ENCODE measurements at places on chromosomes 7 and 10. TPM values are rescaled to one million over a fixed set of nuclear protein-coding genes. Genes with fewer than 3 reads are reported as not detected.

DNA sequence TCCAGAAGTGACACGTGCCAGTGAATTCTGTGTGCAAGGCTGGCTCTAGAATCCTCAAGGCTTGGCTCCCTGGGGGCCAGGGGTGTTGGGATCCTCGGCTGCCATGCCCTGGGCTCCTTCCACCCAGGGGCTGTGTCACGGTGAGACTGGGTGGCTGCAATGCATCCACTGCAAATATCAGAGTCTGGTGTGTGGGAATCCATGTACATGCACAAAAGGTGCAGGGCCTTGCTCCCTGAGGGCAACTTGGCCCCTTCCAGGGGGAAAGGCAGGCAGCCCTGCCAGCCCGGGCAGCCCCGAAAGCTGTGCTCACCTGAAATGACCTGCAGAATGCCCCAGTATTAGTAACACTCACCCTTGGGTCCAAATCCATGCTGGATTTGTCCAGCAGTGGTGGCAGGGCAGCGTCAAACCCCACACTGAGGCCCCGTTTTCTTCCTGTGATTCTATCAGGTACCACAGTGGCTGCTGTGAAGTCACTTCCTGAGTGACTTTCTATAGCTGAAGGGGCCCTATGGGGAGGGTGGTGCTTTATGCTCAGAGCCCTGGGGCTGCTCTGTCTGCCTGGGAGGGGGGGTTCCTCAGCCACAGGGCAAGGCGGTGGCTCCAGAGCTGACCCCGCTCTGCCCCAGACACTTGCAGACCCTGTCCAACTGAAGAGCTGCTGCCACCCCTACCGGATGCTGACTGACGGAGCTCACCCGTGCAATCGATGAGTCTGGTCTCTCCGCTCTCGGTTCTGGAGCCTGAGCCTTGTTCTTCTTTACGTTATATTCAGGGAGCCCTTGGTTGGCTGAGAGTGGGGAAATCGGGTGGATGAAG lies 317.7 kb downstream of the GLRX3 start:
- no peak for DNase-seq

- DNase-seq = no peak
These were observed 117.1 kb upstream of the GATA3 start for GRCh38 chr10:7937315-7937945.

- no peak for DNase-seq
These were observed 131.1 kb downstream of the CYP26A1 start for GRCh38 chr10:93204494-93205485.

- no peak for DNase-seq
These were observed 101.4 kb downstream of the TBXAS1 start for GRCh38 chr7:139930286-139930965.

- no peak for DNase-seq
These were observed 49.9 kb downstream of the NRCAM start for GRCh38 chr7:108406222-108406890.

- no peak for DNase-seq
These were observed 7.1 kb downstream of the MICALL2 start for GRCh38 chr7:1452205-1452604.

DNA sequence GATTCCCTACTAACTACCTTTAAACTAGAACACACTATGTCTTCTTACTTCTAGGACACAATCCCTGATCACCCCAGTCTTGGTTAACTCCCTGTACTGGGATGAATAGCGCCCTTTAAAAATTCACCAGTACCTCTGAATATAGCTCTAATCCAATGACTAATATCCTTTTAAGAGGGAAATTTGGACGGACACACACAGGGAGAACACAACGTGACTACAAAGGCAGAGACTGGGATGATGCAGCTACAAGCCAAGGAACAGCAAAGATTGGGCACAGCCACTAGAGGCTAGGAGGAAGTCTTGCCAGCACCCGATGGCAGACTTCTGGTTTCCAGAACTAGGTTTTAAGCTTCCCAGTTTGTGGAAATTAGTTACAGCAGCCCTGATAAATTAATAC lies 81.4 kb downstream of the MALSU1 start:
- DNase-seq = no peak

DNA sequence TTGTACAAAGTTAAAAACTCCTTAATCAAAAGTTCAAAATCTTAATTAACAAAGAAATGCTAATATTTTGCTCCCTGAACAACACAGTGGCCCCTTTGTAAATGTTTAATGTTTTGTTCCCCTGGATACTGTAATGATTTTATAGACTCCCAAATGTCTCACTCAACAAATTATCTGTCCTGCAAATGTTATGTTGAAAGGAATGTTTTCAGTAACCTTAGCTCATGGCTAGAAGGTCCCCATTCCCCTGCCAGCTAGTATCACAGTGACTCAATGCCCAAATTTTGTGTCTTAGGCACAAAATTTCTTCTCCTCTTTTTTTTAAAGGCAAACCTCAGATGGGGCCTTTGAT lies 298.9 kb downstream of the ELMO1 start:
- no peak for DNase-seq

- DNase-seq = no peak
These were observed 35.2 kb upstream of the GDF10 start for GRCh38 chr10:47264797-47265281.

GRCh38 chr10:75464478-75465449 lies 33.3 kb downstream of the LRMDA start:
- no peak for DNase-seq

DNA sequence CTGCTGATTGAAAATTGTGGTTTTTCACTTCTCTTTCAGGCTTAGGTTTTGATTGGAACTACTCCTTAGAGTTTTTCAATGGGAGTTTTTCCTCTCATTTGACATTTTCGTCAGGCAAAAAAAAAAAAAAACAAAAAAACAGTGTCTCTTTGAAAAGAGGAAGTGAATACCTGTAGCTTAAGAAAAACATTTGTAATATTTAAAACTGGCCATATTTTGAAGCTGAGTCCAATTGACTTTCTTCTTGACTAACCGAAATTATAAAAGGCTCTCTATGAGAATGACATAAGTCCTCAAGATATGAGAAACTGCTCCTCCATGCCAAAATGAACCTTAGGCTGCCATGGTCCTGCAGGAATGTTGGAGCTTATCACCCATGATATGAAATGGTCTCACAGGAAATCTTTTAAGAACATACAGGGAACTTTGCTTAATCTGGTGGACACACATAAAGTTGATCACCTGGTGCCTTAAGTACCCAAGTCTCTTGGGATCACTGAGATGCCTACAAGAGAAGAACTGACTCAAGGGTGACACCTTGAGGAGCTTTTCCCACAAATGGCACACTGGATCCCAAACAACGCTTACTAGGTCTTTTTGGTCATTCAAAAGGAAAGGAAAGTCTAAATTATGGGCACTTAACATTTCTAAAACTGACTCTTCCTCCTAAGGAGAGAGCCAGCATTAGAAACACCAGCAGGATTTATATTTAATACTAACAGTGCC lies 263.4 kb downstream of the CDC14C start:
- DNase-seq = no peak

- DNase-seq = no peak
These were observed 82.5 kb downstream of the ZNF365 start for GRCh38 chr10:62456611-62457101.

DNA sequence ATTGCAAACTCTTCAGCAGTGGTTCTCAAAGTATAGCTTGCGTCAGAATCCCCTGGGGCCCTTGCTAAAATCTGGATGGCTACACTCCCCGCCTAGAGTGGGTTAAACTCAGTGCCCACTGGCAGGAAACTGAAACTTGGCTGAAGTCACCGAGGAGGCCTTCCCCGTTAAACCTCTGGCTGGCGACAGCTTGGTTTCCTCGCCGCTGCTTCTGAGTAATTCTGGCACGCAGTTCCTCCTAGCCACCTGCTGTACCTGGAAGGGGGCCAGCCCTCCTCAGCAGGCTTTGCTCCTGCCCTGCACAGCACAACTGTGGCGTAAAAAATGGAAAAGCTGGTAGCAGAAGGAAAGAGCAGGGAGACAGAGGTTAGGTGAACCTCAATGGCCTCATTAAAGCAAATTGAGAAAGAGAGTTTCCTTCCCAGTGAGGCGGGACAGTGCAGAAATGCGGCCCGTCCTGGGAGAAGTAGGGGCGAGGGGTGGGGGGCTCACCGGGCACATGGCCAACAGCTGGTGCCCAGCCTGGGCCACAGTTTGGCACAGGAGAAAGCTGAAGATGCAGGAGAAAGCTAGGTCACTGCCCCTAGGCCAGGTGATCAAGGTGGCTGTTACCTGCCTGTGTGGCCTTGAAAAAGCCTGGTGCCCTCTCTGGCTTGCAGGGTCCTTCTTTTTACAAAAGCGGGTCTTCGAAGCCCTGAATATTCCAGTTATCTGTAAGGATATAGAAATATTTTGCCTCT lies 46.6 kb downstream of the ALOX5 start:
- DNase-seq = no peak

GRCh38 chr7:21359163-21359562 lies 68.7 kb upstream of the SP4 start:
- DNase-seq = no peak

- no peak for DNase-seq
These were observed 30.3 kb upstream of the KBTBD2 start for GRCh38 chr7:32921896-32922295.

Gene PTPN20
- polyA plus RNA-seq = 2.2 TPM

Gene LANCL2
- 29.3 TPM for polyA plus RNA-seq

Gene CALML3
- not detected for polyA plus RNA-seq

Gene ASIC3
- 3.0 TPM for polyA plus RNA-seq

Gene SEMA3E
- 3.2 TPM for polyA plus RNA-seq

Gene MMD2
- 0.06 TPM for polyA plus RNA-seq

Gene FFAR4
- polyA plus RNA-seq = not detected

Gene ADAM22
- 12.7 TPM for polyA plus RNA-seq

Gene CLDN15
- 17.3 TPM for polyA plus RNA-seq

Gene GCK
- 2.7 TPM for polyA plus RNA-seq

Gene EPHA1
- polyA plus RNA-seq = 4.1 TPM

Gene PLXDC2
- 34.6 TPM for polyA plus RNA-seq

Gene MUC3A
- polyA plus RNA-seq = 0.34 TPM

Gene ANKRD1
- polyA plus RNA-seq = 1.2 TPM

Gene ZC3HAV1L
- 24.9 TPM for polyA plus RNA-seq

Gene PTF1A
- not detected for polyA plus RNA-seq

Gene NDUFB8
- polyA plus RNA-seq = 157 TPM

All from left renal pelvis (tissue), 4 donors.